ENCODE measurements at places on chromosomes 5 and 9.

DNA sequence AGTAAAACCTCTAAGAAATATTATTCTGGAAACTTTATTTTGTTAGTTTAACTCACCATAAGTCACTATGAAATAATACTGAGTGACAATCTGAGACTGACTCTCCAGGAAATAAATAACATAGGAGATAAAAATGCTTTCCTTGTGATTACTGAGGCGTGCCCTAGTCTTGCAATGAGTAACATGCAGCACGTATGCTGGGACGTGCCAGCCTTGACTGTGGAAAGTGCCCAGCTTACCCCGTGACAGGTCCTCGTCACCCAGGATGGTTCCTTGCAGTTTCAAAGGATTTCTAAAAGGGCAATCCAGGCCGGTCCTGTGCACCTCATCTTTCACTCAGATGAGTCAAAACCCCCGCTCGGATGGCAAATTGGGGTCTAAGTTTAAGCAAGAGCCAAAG is 720.8 kb upstream of the ADAMTS16 start:
- DNase-seq = no peak

DNA sequence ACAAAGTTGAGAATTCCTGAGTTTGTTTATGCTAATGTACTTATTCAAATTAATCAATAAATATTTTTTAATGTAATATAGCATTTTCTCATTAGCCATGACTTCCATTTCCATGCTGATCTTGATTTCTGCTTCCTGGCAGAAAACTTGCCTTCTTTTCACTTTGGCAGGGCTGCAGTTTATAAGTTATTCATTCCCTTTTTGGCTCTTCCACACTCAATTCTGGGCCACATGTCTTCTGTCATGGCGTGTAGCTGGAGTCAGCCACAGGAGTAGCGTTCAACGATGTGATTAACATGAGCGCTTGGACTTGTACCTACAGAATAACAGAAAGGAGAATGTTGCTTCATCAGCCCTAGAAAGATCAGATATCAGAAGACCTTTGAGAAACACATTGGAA is 172.9 kb downstream of the CFAP90 start:
- DNase-seq = no peak

DNA sequence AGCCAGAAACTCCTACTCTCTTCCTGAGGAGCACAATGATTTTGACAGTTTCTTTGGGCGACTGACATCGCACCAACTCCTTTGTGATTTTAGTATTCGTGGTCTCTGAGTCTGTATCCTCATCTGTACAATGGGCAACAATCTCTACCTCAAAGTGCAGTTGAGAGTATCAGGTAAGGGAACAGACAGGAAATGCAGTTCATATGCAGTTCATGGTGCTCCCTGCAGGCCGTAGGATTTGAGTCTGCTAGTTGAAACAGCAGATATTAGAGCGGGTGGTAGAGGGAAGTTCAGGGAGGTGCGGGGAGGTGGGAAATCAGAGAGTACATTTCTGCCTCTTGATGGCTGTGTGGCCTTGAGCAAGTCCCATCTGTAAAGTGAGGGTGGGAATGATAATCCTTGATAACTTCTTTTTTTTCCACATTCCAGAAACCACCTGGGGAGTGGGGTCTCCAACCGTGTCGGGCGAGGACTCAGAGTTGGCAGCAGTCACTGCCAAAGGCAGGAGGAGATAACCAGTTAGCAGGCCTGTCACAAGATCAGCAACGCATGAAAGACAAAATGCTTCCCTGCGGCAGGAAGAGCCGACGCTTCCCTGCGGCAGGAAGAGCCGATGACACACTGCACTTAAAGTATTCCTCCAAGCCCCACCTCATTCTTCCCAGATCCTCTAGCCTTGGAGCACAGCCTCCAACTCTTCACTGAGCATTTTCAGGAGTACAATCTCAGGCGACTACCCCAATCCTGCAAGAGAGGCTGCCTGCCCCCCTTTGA is 6.0 kb upstream of the NEK6 start:
- peak; percentile 71 for DNase-seq

GRCh38 chr9:121133104-121133816 is 58.5 kb downstream of the CNTRL start:
- DNase-seq = no peak

GRCh38 chr5:200985-201384 is 9.7 kb downstream of the LRRC14B start:
- no peak for DNase-seq

GRCh38 chr9:89714321-89714720 is 109.5 kb downstream of the GADD45G start:
- DNase-seq = no peak

GRCh38 chr5:180215783-180216630 is 7.0 kb upstream of the RASGEF1C start:
- no peak for DNase-seq

GRCh38 chr5:149632311-149633251 is 51.3 kb downstream of the ARHGEF37 start:
- peak; percentile 66 for DNase-seq

GRCh38 chr5:30121043-30121442 is 1072.4 kb upstream of the CDH6 start:
- no peak for DNase-seq

DNA sequence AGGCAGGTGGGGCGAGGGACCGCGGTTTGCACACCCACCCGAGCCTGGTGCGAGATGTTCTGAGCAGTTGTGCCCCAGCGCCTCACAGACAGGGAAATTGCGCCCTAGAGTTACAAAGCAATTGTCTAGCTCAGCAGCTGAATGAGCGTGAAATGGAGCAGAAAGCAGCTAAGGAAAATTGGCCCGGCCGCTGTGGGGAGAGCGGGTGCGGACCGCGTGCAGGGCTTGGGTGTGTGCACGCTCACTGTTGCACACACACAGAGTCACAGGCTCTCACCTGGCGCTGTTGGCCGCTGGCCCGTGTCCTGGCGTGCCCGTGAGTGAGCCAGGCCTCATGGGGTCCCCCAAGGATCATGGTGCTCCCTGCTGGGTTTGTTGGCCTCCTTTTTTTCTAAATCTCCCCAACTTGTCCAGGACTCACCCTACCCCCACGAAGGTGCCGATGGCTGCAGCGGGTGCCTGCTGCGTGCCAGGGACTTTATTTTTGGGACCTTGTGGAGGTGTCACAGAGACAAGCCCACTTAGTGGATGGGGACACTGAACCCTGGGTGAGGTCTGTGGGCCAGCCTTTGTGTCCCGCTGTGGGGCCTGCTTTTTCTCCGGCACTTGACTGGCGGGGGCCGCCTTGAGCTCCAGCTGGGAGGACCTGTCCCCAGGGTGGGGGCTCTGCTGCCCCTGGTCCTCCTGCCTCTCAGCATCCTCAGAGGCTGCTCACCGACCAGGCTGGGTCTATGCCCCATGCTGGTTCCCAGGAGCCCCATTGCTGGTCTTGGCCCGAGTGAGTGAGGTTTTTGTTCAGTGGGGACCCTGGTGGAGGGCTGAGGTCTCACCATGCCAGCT is 5.2 kb downstream of the RXRA start:
- no peak for DNase-seq
